Effector memory CD4-positive, alpha-beta T cell (primary cell): ENCODE measurements at places on chromosomes 2 and 18.

DNA sequence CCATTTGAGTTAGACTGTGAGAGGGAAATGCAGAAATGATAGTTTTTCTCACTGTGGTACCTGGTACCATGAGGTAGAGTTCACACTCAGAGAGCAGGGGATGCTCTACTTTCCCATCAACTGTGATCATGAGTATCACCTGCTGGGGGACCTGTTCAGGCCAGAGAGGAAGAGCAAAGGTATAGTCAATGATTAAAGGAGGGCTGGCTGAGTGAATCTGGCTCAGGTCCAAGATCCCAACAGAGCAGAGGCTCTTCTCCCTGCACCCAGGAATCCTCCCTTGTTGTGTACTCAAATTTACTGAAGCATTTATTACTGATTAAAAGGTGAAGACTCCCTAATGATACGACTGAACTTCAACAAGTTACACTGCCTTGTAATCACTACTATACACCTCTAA lies 104.6 kb upstream of the CHRNA1 start:
- no peak for DNase-seq

GRCh38 chr2:42978175-42978886 lies 185.9 kb upstream of the HAAO start:
- no peak for DNase-seq

- no peak for DNase-seq
Measured at GRCh38 chr18:79947054-79947755, 4.2 kb downstream of the SLC66A2 start.

DNA sequence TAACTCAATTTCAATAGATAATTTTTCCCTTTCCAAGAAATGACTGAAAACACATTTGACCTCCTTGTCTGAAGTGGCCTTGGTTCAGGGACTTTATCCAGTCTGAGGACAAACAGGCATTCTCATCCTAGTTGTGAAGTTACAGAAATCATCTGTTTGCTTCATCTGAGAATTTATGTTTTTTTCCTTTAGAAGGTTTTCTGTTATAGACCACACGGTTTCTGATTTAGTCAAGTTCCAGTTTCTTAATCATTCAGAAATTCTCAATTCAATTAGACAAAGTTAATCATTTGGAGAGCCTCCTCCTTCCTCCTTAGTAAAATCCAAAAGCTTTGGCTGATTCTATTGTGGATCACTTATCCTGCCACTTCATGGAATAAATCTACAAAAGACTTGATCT lies 60.9 kb downstream of the ICOS start:
- no peak for DNase-seq

- DNase-seq, result no peak
Measured at GRCh38 chr18:26470011-26470637, 78.2 kb downstream of the KCTD1 start.

GRCh38 chr2:207632575-207633493 lies 7.6 kb upstream of the METTL21A start:
- no peak for DNase-seq

DNA sequence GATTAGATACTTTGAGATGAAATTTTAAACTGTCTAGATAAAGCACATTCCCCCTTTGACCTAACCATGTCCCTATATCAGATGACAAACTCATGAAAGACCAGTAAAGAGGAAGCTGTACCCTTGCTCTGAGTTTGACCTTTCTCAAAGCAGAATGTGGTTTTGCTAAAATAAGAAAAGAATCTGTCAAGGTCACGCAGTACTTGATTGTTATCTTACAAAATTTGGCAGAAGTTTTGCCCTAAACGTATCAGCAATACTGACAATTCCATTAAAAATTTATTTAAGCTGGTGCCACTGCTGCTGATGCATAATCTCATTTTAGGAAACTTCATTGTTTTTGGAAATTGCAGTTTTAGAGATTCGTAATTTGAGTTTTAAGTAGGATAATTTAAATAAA lies 31.2 kb upstream of the GALM start:
- no peak for DNase-seq

GRCh38 chr2:186771395-186771794 lies 77.5 kb downstream of the FAM171B start:
- DNase-seq, result no peak

DNA sequence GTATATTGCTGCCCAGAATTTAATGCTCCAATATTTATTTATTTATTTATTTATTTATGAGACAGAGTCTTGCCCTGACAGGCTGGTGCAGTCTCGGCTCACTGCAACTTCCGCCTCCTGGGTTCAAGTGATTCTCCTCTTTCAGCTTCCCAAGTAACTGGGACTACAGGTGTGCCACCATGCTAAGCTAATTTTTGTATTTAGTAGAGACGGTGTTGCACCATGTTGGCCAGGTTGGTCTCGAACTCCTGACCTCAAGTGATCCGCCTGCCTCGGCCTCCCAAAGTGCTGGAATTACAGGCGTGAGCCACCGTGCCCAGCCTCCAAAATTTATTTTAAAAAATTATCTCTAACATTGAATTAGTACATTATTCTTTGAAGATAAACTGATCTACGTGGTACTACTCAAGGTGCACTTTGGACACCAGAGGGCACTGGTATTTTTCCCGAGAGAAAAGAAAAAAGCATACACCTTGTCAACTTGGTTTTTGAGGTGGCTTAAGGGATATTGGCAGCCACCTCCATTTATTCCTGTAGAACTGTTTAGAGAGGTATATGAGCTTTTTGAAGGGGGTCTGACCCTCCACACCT lies 1.4 kb upstream of the IDH1 start:
- no peak for DNase-seq

GRCh38 chr18:58776084-58776483 lies 88.6 kb upstream of the ZNF532 start:
- DNase-seq, result no peak

DNA sequence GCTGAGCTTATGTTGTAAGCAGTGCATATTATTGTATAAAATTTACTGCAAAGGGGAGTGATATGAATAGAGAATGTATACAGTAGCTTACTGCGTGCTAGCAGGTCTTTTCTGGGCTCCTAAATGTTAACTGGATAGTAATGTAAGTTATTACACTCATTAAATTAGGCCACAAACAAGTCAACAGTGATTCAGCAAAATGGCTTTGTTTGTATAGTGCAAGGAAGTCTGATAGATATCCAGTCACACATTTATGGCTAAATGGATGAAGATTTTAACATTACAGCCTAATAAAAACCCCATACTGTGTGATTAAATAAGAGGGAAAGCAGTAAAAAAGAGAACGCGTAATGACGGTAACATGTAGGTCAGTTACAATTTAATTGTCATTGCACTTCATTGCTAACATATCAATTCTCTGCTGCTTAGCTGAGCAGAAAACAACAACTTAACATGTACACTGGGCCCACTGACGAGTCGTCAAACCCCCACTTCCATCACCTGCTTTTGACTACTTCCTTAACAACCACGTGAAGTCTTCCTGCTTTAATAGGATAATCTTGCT lies 665.0 kb upstream of the FANCL start:
- no peak for DNase-seq

DNA sequence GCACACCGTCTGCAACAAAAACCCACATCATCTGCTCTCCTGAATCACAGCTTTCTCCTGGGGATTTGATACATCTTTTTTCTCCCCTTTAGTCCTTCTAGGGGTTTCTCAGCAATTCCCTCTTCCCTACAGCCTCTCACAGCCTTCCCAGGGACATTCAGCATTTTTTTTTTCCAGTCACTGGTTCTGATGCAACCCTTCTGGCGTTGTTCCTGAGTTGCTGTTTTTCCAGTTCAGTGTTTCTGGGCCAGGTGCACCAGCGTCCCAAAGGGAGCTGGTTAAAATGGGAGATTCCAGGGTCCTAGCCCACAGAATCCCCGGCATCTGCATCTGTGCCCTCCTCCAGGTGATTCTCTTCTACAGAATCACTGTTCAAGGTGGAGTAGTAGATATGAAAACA lies 36.1 kb downstream of the ADCY3 start:
- DNase-seq, result no peak

- no peak for DNase-seq
Measured at GRCh38 chr2:18339326-18339725, 221.1 kb downstream of the RDH14 start.

DNA sequence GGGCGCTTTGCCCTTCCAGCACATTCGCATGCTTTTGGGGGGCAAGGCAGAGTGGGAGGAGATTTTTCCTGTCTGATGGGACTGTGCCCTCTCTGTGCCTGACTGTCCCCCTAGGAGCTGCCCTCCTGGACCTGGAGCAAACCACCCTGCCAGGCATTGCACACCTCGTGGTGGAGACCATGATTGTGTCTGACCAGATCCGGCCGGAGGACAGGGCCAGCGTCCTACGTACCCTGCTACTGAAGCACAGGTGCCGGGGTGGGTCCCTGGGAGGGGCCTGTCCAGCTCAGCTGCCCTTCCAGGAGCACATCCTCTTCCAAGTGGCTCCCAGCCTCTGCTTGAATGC lies 5.3 kb downstream of the SLC4A3 start:
- DNase-seq, result no peak
